ENCODE measurements at places on chromosomes 2 and 18. TPM values are rescaled to one million over a fixed set of nuclear protein-coding genes. Genes with fewer than 3 reads are reported as not detected.

DNA sequence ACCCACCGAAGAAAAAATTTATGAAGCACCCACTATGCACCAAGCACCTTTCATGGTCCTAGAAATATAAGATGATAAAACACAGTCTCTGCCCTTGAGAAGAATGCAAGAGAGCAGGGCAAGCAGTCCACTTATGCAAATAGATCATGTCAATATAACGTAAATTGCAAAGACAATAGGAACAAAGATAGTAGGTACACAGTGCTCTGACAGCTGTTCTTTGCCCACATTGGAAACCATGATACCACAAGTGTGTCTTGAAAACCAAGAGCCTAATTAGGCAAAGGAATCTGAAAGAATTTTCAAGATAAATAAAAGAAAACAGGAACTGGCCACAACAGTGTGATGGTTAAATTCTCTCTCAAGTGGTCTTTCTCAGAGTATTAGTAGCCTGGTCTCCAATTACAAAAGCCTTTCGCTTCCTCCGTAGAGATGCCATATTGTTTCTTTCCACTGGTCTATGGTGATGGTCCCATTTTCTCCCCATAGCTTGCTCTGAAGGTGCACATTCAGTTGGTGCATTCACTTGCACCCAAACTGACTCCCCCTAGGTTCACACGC is 108.5 kb downstream of the VWC2L start:
- DNase-seq = no peak

DNA sequence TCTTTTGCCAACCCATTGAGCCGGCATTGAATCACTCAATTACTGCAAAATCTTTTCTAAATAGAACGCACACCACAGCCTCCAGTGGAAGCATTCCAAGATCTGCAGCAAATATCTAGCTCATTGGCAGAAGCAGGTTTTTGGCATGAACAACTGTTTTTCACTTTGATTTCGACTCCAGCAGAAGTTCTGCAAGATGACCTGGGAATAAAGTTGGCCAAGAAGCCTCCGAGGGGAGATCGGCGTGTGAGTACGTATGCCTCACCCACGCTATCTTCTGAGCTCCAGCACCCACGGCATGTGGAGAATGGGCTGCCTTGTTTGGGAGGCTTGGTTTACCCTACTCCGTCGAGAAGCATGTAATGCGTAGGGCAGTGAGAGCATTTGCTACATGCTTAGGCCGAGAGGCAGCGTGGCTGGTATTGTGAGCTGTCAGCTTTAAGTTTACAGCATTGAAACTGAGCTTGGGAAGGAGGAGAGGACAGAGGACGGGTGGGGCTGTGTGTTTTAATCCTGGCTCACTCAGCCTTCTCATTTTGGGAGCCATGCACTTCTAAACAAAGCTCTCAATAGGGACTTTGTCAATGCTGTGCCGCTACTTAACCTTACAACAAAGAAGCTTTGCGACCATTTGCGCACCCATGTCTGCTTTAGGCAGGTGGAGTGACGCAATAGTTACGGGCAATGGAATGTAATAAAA is 10.5 kb downstream of the PCARE start:
- no peak for DNase-seq

- no peak for DNase-seq
These were observed 172.7 kb downstream of the SETBP1 start for GRCh38 chr18:44853430-44853829.

DNA sequence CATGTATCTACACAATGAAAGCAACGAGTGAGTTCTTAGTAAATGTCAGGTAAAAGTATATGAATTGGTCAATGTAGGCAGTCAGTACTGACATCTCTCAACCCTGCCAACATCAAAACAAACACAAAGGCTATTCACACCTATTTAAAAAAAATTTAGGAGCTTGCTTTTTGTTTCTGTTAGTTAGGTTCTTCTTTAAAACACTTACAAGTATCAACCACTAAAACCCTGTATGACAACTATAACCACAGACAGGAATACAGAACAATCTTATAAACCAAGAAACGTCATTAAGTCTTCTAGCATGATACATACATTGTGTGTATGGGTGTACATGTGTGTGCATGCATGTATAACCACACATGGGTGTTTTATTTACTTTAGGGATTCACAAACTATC is 131.0 kb downstream of the TCF4 start:
- no peak for DNase-seq

The SIGLEC15 gene
- not detected for polyA plus RNA-seq

The C2orf66 gene
- not detected for polyA plus RNA-seq

Data from kidney (tissue), 22 donors.